Activated naive CD4-positive, alpha-beta T cell treated with anti-CD3 and anti-CD28 coated beads, Interleukin-2, amount 50 U/mL, for 16 hours (primary cell): ENCODE measurements at places on chromosomes 2 and 18.

DNA sequence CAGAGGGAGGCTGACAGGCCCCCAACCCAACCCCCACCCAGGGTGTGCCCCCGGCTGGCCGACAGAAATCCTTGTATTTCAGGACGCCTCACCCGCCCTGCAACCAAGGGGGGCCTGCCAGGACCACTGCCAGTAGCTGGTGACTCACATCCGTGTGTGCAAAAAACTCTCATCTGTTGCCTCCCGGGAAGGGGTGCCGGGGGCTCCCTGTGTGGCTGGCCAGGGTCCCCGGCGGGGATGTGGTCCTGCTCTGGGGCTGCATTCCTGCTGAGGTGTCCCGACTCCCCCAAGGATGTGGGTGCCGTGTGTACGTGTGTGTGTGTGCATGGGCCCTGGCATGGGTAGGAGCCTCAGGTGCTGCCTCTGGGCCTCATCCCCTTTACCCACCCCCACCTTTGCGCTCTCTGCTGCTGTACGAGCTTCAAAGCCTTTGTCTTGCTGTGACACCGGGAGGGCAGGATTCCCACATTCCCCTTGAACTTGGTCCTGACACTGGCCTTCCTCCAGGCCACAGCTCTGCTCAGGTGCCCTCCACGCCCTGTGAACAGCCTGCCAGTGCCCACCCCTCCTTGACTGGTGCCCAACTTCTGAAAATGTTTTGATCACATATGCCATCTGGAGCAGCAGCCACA is 226.3 kb upstream of the HDAC4 start:
- DNase-seq = no peak

GRCh38 chr2:231785822-231786176 is 446 bp upstream of the COPS7B start:
- no peak for DNase-seq

GRCh38 chr2:88239781-88240180 is 69.6 kb downstream of the THNSL2 start:
- no peak for DNase-seq

DNA sequence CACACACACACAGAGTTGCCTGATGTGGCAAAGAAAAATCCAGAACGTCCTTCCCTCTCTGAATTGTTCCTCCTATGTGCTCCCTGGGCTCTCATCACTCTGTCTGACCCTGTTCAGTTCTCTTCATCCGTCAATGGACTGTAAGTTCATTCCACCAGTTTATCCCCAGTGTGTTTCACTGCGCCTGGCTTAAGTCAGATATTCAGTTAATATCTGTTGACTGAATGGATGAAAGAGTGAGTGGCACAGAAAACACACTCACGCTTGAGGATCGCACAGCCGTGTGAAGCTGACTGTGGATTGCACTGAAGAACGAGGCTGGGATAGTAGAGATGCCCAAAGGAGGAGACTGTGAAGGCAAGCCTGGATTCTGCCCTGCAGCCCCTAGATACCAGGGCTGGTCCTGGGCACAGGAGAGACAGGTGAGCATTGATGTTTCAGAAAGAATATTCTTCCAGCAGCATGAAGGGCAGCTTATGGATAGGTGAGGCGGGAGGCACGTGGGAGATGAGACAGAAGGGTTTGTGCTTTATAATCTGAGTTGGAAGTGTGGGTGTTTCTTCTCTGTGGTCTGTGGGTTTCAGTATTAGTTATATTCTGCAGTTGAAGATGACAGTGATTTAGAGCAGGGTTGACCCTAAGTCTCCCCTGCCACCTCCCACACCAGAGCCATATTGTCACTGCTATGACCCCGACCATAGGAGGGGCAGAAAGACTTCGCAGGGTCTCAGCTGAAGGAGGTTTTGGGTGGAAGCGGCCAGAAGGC is 129.9 kb downstream of the SOCS6 start:
- DNase-seq = no peak

DNA sequence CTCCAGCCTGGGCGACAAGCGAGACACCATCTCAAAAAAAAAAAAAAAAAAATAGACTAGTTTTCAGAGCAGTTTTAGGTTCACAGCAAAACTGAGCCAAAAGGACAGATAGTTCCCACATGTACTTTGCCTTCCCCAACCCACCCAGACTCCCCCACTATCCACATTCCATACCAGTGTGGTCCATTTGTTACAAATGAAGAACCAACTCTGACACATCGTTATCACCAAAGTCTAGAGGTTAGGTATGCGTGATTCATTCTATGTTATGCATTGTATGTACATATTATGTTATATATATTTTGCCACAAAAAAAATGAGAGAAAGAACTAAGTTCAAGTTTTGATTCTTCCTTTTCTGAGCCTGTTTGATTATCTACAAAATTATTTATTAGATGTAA is 3.5 kb downstream of the DUSP11 start:
- DNase-seq = no peak

DNA sequence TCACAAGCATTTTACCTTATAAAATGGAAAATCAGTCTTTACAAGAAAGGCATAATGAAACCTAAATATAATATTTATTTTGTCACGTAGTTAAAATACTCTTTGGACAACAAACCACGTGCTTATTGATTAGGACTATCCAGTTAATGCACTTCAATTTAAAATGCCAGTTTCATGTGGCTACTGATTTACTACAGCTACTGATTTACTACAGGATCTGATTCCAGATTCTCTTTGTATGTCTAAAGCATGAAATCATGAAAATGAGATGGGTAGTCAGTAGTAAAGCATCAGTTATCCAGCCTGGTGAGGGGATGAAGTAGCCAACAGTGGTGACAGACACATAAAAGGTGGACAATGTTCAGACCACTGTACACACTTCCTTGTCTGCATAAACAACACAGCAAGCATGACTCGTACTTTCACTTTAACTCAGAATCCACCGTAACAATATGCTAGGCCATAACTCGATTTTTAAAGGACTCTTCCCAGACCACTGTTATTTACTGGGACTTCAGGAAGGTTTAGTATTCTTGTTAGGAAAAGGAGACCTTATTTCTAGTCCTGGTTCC is 24.9 kb downstream of the ACAA2 start:
- DNase-seq = no peak

DNA sequence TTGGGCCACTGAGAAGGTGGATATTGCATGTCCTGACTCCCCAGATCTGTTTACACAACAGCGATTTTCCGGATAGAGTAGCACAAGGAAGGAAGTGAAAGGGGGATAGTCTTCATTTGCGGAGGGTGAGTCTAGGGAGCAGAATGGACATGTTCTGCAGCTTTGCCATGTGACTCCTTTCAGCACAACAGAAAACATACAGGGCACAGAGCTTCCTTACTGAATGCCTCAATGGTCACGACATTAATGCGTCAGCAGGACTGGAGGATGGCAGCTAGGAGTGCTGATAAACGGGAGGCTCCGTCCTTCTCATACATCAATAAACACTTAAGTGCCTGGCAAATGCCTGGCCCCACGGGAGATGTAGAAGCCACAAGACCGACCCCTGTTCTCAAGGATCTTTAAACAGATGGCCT is 163.0 kb downstream of the FAM210A start:
- no peak for DNase-seq

GRCh38 chr2:46435796-46436360 is 43.5 kb upstream of the TMEM247 start:
- no peak for DNase-seq

DNA sequence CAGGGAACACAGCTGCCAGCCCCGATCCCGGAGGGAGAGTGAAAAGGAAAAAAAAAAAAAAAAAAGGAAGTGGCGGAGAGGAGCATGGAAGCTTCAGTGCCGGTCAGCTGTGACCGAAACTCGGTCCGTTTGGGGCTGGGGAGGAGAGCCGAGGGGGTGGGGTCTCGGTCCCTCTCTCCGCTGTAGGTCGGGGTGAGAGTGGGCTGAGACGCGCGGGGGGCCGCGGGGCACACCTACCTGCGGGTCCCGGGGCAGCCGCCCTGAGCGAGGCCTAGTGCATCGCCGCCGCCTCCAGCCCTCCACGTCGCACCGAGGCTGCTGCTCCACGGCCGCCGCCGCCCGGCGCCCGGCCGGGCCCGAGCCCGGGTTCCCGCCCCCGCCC is 536 bp downstream of the VPS54 start:
- peak; percentile 54 for DNase-seq

DNA sequence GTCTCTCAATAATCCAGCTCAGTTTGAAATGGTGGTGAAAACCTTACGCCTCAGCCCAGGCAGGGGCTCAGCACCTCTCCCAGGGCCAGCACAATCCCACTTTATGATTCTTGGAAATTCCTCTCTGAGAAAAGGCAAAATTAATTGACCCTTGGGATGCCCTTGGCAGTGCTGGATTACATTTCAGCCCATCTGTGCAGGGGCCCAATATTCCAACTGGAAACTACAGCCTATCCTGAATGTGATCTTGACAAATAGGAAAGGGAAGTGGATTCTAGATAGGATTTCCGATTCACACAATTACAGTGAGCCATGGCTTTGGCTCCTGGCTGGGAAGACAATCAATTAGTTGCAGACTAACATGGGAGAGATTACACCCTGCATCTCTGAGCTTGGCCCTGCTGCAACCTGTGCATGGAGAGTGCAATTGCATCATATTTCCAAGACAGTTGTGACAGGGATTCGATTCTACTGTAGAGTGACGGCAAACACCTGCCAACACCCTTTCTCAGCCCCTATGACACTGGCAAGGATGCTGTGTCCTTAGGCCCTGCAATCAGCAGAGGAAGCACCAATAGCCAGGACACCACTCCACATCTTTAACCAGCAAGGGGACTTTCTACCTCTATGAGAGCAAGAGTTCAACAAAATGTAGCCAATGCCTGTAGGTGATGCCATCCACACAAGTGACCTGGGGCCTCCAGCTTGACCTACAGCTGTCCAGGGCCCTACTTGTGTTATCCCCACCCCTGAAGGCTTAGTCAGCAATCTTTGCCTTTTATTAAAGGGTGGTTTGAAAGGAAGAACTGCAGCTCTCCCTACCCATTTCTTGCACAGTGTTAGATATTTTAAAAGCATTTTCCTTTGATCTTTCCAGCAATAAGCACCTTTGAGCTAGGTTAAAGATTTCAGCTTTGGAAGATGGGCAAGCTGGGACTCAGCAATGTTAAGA is 187.2 kb upstream of the HS6ST1 start:
- no peak for DNase-seq

DNA sequence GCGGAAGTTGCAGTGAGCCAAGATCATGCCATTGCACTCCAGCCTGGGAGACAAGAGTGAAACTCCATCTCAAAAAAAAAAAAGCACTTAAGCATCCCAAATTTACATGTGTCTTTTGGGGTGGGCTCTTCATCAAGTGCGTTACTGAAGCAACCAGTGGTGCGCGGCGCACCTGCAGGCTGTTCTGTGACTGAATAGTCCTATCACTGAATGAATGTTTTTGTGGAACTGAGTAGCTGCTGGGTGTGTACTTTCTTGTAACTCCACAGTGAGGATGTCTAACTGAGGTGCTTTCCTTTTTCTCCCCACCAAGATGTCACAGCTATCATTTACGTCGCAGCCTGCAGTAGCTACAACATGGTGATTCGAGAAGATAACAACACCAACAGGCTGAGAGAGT is 17.0 kb downstream of the CHMP1B start:
- no peak for DNase-seq

GRCh38 chr2:102166189-102166845 is 20.5 kb upstream of the IL1RL2 start:
- no peak for DNase-seq

- peak; percentile 80 for DNase-seq
Measured at GRCh38 chr2:37925063-37925897, at the start of gene RMDN2. Gene RMDN2 (plus strand): TSS chr2:37925287. CDS start chr2:37929278, 3,991 bp downstream.

- DNase-seq = no peak
Measured at GRCh38 chr2:179250095-179250494, 14.5 kb downstream of the SESTD1 start.

- DNase-seq = no peak
Measured at GRCh38 chr2:147405651-147406050, 439.2 kb upstream of the ACVR2A start.

- no peak for DNase-seq
Measured at GRCh38 chr2:134458950-134459349, 205.1 kb downstream of the MGAT5 start.

DNA sequence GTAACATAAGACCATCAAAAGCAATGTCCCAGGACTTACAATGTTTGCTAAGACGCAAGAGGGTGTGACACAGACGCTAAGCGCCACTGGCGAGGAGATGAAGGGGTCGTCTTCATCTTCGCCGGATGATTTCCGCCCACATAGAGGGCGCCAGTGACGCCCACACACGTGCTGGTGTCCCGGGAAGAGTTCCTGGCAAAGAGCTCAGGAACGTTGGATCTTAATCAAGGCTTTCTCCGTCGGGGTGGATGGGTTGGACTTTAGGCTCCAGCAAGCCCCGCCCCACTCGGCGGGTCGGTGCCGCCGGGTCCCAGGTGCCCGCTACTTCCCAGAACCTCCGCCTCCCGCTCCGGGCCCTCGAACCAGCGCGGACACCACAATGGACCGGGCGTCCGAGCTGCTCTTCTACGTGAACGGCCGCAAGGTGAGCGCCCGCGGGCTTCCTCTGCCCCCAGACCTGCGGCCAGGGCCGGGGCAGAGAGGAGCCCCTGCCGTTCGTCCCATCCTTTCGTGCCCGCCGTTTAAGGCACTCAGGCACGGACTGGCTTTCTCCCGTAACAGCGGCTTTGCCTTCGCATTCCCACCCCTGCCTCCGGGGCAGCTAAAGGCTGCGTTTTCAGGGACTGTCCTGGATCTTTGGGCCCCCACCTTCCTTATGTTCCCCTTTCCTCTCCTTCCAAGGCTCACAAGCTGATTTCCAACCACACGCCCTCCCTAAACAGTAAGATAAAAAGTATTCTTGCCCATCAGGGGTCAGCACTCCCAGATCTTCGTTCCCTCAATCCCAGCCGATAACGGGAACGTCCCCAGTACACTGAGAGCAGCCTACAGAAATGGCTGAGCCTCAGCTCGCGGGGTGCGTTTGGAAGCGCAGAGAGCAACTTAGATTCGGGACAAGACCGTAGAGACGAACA is at the start of gene AOX1:
AOX1 (plus strand) TSS at position 285 of the 914 bp plus-strand sequence; CDS start at position 380, 95 bp downstream.
- peak; percentile 19 for DNase-seq

DNA sequence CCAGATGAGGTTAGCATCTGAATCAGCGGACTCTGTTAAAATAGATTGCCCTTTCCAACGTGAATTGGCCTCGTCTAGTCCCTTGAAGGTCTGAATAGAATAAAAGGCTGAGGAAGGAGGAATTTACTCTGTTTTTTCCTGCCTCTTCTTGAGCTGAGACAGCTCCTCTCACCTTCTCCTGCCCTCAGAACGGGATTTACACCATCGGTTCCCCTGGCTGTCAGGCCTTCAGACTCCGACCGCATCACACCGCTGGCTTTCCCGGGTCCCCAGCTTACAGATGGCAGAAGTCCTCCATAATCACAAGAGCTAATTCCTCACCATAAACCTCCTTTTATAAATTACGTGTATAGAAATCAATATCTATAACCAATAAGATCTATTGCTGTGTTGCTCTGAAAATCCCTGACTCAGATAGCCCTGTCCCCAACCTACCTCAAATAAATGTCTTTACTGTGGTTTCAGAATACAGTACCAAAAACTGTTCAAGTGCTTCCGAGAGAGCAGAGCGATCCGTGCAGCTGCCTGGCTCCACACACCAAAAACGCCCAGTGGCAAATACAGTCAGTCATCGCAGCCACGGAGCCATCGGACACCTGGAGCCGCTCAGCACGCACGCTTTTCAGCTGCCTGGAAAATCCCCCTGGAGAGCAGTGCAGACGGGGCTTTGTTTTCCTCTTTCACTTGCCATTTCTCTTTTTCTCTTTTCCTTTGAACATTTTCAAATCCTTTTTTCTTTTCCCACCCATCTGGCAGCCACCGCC is 196.9 kb downstream of the NRP2 start:
- no peak for DNase-seq

- no peak for DNase-seq
Measured at GRCh38 chr2:182444806-182445205, 18.0 kb upstream of the PDE1A start.
